Stimulated activated CD8-positive, alpha-beta memory T cell treated with anti-CD3 and anti-CD28 coated beads, Interleukin-4, amount 100 ng/mL, for 4 hours (primary cell): ENCODE measurements at places on chromosomes 16 and 17.

GRCh38 chr16:12160815-12161550 lies 184.4 kb downstream of the SNX29 start:
- no peak for DNase-seq

- DNase-seq: no peak
These were observed 456.6 kb upstream of the GOT2 start for GRCh38 chr16:59190731-59191130.

GRCh38 chr16:19871721-19872120 lies 12.9 kb downstream of the GPRC5B start:
- no peak for DNase-seq

DNA sequence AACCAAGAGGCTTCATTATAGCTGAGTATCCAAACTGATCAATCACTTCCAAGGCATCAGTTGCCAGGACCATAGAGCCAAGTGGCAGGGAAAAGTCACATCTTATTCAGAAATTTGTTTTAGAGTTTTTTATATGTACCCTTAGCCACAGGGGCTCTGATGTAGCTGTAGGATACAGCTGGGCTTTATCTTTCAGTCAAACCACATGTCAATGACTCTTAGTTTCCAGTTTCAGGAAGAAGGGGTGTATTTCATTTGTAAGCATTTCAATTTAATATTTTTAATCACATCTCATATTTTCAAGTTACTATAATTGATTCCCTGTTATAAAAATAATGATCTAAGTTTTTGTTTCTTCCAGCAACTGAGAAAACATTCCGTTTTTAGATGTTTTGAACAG lies 2.9 kb upstream of the FLCN start:
- DNase-seq: no peak

GRCh38 chr16:13866073-13866472 lies 53.9 kb upstream of the ERCC4 start:
- no peak for DNase-seq

DNA sequence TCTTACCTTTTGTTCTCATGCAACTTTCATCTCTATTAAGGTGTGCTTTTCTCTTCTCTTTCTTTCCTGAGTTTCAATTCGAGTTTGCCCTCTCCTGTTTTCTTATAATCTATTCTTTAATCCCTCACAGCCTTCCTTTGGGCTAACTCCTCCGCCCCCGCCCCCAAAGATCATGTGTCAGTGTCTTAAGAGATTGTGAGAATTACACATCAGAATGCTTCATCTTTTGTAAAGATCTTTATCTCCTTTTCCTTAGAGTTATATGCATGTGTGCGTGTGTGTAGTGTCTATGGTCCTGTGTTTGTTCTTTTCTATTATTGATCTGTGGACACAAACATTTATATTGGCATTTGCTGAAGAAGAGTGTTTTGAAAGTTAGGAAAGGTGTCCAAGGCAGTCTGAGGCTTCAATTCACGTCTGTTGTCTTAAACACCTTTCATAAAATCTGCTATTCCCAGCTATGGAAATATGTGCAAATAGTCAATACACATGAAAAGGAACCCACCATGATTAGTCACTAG lies 6.1 kb upstream of the ALDH3A2 start:
- no peak for DNase-seq

DNA sequence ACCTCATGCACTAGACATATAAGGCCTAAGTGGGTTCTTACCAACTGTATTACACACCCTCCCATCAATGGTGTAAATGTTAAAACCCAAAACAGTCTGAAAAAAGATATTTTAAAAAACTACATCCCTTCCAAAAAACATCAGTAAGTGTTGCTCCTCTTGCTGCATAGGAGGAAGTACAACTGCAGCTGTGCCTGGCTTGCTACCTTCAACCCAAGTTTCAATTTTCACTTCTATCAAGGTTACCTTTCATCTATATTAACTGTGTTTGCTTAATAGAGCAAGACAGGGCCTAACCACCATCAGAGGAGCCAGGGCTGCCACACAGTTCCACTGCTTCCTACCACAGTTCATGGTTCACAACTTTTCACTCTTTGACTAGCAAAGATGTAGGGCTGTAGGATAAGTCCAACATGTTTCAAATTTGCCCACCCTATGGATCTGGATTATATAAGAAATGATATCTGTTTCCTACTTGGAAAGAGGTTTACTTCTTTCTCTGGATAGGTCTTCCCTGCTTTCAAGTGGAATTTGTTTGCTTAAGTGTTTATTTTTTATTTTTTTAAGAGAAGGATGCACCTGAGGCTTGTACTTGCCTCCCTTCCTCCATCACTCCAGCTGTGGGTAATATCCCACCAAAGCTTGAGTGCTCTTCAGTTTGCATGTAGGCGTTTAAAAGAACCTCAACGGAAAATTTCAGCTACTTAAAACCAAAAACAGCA lies 56.7 kb downstream of the GRB7 start:
- DNase-seq: no peak

- no peak for DNase-seq
These were observed 188.5 kb downstream of the LGALS9B start for GRCh38 chr17:20278805-20279204.

- DNase-seq: no peak
These were observed 76.9 kb downstream of the CYB561 start for GRCh38 chr17:63369233-63369632.

- no peak for DNase-seq
These were observed 7.2 kb downstream of the SHCBP1 start for GRCh38 chr16:46614006-46614405.

GRCh38 chr17:62109378-62109902 lies 44.4 kb upstream of the MED13 start:
- no peak for DNase-seq

- DNase-seq: no peak
These were observed 28.6 kb downstream of the MYLK3 start for GRCh38 chr16:46719528-46719927.

DNA sequence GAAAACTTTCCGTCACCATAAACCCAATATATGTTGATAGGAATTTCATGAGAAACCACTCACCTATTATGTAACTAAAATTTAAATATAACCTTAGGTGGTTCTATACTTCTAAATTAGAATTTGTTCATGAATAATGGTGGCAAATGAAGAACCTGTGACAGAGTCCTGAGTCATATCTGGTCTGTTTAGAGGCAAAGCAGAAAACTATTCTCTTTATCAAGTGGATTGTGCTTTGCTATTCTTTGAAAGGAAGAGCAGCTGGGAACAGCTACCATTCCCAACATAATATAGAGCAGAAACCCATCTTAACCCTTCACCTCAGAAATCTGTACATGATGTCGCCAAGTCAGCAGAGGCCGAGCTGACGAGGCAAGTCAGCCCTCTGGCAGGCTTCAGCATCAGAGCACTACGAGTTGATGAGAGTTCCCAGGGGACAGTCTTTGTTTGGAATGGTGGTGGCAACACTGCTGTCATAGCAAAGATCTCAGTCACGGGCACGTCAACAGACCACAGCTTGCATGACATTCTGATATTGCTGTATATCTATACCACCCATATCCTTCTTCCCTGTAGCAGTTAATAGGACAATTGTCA lies 631.9 kb upstream of the CA10 start:
- no peak for DNase-seq

- no peak for DNase-seq
These were observed 44.8 kb upstream of the NOG start for GRCh38 chr17:56548661-56549060.

- no peak for DNase-seq
These were observed 19.2 kb upstream of the ABAT start for GRCh38 chr16:8655184-8655717.

GRCh38 chr17:68305142-68305541 lies 13.8 kb downstream of the ARSG start:
- no peak for DNase-seq

- DNase-seq: no peak
These were observed 8.0 kb downstream of the EIF4A3 start for GRCh38 chr17:80138856-80139426.

- DNase-seq: no peak
These were observed 9.8 kb downstream of the NTHL1 start for GRCh38 chr16:2037647-2038381.

GRCh38 chr17:29846298-29846697 lies 83.7 kb downstream of the SSH2 start:
- no peak for DNase-seq

- DNase-seq: peak; percentile 67
These were observed 15.4 kb downstream of the FLYWCH1 start for GRCh38 chr16:2927010-2927646.

DNA sequence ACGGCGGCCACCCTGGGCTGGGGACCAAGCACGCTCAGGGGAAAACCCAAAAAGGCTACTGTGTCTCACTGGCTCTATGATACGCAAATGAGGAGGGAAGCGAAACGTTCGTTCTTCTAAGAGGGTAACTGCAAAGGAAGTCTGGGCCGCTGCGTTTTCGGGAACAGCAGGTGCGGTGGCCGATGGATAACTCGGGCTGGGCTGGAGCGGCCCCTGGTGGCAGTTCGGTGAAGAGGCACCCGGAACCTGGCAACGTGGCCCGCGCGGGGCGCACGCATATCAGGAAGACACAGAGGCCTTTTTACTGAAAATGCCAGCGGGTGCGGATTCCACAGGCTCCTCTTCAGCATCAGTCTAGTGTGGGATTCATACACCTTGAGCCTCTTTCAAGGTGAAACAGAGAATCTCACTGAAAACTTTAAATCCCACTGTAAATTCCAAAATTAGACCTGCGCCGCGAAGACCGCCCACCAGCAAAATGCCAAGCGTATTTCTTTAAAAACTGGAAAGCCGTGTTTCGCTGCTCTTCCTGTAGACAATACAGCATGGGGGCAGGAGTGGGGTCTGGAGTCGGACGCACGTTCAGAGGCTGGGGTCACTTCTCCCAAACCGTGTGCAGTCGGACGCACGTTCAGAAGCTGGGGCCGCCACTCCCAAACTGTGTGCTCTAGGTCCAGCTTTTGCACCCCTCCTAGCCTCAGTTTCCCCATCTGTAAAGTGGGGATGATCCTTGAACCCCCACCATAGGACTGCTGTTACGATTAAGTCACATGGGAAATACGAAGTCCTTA lies 44.4 kb upstream of the METTL9 start:
- DNase-seq: peak; percentile 86

GRCh38 chr16:5895137-5895536 lies 797.5 kb upstream of the EEF2KMT start:
- DNase-seq: no peak

- no peak for DNase-seq
These were observed 189.4 kb downstream of the RAB11FIP4 start for GRCh38 chr17:31580706-31581490.

DNA sequence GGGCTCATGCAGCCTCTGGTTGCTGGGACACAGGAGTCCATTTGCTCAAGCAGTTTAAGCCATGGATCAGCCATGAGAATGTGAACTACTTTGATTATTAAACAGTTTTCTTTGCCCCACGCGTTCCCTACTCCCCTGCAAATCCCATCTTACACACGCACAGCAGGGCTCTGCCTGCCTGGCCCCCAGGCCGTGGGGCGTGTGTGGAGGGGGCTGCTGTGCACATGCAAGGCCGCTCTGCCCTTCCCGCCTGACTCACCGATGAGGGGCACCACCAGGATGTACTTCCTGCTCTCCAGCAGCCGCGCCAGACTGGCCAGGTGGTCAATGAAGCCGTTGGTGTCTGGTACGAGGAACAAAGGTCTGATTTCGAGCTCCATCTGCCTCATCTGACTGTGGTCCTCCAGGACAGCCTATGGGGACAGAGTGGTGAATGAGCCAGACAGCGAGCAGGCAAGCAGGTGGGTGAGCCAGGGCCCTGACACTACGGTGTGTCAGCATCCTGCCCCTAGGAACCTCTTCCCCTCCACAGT lies 13.7 kb downstream of the HIC1 start:
- no peak for DNase-seq

- DNase-seq: no peak
These were observed 54.5 kb downstream of the NKD1 start for GRCh38 chr16:50602531-50603205.

DNA sequence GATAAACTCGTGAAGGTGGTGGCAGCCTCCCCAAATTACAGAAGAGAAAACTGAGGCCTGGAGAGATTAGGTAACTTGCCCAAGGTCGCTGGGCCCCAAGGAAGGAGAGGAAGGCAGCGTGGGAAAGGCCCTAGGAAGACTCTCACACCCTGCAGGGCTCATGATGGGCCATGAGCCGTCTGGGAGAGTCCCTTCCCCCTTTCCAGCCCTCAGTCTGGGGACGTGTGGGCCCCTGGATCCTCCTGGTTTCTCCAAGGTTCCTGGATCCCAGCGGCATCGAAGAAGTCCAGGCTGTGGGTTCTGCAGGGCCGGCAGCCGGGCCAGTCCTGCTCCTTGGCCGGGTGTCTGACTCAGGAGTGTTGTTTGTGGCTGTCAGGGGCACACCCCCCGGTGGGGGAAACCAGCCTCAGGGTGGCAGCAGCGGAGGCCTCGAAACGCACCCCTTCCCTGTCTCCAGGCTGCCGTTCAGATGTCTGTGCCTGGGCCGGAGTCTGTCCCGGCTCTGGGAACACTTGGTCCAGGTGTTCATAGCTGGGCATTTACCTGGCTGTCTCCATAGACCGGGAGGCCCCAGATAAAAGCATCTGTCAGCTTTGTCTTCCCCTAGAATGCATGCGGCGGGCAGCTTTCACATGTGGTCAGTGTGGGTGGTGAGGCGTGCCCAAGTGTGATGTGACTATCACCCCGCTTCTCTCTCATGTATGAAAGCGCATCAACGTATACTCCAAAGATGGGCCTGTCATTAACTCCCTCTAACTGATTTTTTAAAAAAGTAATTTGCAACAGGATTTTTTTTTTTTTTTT lies 3.7 kb upstream of the RAP1GAP2 start:
- peak; percentile 71 for DNase-seq

DNA sequence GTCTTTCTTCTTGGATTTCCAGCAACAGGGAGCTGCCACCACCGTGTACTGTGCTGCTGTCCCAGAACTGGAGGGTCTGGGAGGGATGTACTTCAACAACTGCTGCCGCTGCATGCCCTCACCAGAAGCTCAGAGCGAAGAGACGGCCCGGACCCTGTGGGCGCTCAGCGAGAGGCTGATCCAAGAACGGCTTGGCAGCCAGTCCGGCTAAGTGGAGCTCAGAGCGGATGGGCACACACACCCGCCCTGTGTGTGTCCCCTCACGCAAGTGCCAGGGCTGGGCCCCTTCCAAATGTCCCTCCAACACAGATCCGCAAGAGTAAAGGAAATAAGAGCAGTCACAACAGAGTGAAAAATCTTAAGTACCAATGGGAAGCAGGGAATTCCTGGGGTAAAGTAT lies 389.0 kb downstream of the MAF start:
- DNase-seq: no peak

- no peak for DNase-seq
These were observed 2032.8 kb downstream of the TP53TG3F start for GRCh38 chr16:35492225-35492624.

GRCh38 chr16:47142821-47143676 lies 696 bp downstream of the NETO2 start:
- peak; percentile 20 for DNase-seq

- DNase-seq: no peak
These were observed 59.7 kb downstream of the SNX20 start for GRCh38 chr16:50621452-50621792.

DNA sequence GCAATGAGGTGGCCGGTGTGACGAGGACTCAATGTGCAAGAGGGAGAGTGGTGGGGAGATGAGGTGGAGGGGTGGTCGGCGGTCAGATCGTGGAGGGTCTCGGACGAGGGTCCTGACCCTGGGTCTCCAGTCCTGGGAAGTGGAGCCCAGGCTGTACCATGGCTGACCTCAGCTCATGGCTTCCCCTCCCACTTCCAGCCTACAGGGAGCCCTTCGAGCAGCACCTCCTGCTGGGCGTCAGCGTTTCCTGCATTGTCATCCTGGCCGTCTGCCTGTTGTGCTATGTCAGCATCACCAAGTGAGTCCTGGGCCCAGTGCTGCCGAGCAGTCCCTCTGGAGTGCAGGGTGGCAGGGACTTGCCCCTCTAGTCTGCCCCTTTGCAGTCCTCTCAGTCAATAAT lies 41.8 kb downstream of the IL4R start:
- no peak for DNase-seq

- DNase-seq: no peak
These were observed 2.1 kb downstream of the HES7 start for GRCh38 chr17:8121681-8122421.

- DNase-seq: no peak
These were observed 698.8 kb upstream of the GOT2 start for GRCh38 chr16:59432896-59433295.
